ENCODE measurements at places on chromosomes 1 and 21.
A peak's percentile ranks its signal among the peaks of the same experiment; 100 is the strongest.

DNA sequence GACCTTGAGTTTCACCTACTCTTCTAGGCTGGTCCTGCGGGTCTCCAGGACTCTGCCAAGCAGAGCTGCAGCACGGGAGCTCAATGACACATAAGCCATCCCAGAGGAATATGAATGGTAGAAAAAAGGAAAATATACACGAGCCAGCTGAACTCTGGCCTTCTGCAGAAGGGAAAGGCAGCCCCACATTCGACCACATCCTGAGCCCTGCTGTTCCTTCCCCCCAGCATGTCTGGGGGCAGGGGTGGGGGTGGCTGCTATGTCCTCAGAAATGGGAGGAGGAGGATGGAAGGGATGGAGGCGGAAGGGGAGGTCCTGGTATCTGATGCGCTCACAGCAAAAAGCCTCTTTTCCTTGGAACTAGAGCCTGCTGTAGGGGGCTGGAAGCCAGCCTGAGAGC, 12.1 kb upstream of the KDF1 start:
- DNase-seq = no peak

DNA sequence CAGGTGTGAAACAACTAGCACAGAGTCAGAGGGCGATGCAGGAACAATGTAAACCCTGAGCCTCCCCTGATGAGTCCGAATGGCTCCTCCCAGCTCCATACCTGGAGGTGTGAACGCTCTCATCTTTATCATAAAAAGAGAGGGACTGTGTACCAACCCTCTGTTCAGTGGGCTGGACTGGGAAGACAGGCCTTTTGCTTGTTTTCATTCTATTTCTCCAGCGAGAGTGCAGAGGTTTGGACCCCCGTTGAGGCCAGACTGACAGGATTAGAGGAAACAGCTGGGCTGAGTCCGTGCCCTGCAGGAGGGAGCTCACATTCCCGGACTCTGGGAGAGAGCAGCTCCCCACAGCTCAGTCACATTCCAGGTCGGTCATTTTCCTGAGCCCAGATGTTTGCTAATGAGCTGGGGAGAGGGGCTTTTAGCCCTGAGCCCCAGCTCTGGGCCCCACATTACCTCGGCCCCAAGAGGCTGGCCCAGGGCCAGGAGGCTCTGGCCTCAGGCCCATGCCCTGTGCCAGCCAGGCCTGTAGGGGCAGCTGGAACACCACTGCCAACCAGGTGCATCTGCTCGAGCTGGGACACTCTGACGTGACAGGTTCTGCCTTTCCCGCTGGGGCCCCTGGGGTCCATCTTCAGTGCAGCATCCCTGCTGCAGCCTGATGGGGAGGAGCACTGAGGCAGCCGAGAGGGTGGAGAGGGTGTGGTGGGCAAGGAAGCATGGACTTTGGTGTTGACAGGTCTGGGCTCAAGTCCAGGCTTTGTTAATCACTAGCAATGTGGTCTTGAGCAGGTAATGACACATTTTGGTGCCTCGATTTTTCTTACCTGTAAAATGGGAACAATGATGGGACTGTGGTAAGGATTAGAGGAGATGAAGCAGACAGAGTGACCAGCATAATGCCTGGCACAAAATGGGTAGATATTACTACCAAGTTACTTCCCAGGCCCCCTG, 3.5 kb upstream of the NBL1 start:
- no peak for DNase-seq

DNA sequence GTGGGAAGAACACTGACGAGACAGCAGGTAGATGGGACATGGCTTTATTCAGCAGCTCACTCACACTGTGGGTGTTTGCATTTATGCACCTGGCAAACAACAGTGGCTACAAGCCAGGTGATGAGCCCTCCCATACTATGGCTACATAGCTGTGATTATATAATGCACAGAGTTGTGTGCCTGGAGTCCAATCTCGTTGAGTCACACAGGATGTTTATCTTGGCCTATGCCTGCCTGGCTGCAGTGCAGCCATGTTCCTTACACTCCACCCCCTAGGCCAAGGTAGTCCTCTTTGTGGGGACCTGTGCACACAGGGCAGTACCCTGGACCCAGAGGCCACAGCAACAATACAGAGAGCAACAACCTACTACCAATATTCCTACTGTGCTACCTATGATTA, 1643.8 kb downstream of the MRPL39 start:
- DNase-seq = no peak

DNA sequence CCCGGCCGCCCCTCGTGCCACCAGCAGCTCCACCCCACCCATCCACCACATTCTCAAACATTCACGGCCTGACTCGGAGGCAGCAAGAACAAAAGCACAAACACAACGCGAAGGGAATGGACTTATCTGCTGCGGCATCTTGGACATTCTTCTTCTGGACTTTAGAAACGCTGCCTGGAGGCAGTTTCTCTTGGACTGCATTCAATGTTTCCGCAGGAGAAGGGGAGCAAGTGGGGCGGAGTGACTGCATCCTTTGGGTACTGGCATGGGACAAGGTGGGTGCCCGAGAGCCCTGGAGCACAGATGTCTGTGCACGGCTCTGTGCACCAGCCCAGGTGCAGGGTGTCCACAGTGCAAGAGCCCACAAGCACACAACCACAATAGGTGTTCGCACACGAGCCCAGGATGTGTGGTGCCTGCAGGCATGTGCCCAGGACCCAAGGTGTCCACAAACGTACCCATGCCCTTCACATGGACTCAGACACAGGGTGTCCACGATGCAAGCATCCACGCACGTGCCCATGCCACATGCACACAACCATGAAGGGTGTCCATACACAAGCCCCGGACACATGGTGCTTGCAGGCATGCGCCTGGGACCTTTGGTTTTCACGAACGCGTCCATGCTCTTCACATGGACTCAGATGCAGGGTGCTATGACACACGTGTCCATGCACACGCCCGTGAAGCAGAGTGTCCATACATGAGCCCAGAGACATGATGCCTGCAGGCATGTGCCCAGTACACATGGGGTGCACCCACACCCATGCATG, 53.6 kb downstream of the WNT9A start:
- no peak for DNase-seq

- no peak for DNase-seq
Measured at GRCh38 chr1:230149751-230150584, 82.9 kb downstream of the GALNT2 start.

DNA sequence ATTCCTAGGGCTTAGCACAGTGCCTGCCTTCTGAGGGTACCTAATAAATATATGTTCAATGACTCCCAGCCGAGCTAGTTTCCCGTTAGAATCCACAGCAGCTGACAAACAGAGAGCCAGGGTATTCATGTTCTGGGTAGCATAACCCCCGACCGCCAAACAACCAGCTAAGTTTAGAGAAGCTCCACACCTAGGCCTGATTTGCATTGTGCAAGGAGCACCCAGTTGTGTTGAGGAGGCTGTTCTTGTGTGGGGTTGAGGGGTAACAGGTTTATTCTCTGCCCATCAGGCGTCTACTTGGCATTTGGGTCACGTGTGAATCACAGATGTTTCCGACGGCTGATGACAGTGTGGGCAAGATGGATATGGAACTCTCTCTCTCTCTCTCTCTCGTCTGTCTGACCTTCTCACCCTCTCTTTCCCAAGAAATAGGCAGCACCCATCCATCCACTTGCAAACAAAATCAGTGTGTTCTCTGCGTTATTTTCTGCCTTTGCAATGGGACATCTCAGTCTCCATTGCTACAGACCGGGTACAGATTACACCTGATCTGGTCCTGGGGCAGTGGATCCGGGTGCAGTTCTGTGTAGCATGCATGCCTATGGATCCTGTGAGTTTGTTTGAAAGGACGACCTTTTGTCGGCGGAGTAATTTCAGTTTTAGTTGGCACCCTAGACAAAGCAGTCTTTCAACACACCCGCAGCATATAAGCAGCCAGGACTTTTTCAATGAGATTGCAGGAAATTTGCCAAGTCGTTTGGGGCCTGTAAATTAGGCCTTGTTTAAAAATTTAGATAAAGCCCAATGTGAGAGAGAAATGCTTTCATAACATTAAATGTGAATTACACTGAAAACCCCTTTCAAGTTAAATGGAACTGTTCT, 29.4 kb downstream of the KAZN start:
- no peak for DNase-seq

DNA sequence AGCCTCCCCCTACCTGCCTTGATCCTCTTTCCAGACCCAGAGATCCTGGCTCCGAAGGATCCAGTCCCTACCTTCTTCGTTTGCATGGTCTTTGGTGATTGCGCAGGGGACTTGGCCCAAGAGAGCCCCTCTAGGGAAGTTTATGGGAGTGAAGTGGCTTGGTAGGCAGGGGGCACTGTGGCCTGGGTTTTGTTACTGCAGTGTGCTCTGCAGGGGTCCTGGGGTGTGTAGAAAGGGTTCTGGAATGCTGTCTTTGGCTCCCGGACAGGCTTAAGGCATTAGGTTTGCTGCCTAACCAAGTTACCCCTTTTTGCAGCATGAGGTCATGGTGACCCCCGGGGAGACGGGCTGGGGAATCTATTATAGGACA, 3.8 kb downstream of the ATP8B2 start:
- DNase-seq = no peak

- DNase-seq = no peak
Measured at GRCh38 chr21:35520302-35520701, 471.2 kb upstream of the RUNX1 start.

GRCh38 chr1:12179111-12179519, 12.3 kb downstream of the TNFRSF1B start:
- DNase-seq = peak; percentile 82

DNA sequence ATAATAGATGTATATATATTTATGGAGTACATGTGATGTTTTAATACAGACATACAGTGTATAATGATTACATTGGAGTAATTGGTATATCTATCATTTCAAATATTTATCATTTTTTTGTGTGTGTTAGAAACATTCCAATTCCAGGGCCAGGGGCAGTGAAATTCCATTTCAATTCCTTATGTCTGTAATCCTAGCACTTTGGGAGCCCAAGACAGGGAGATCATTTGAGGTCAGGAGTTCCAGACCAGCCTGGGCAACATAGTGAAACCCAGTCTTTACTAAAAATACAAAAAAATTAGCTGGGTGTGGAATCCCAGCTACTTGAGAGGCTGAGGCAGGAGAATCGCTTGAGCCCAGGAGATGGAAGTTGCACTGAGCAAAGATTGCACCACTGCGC, 30.4 kb upstream of the PDC start:
- no peak for DNase-seq

DNA sequence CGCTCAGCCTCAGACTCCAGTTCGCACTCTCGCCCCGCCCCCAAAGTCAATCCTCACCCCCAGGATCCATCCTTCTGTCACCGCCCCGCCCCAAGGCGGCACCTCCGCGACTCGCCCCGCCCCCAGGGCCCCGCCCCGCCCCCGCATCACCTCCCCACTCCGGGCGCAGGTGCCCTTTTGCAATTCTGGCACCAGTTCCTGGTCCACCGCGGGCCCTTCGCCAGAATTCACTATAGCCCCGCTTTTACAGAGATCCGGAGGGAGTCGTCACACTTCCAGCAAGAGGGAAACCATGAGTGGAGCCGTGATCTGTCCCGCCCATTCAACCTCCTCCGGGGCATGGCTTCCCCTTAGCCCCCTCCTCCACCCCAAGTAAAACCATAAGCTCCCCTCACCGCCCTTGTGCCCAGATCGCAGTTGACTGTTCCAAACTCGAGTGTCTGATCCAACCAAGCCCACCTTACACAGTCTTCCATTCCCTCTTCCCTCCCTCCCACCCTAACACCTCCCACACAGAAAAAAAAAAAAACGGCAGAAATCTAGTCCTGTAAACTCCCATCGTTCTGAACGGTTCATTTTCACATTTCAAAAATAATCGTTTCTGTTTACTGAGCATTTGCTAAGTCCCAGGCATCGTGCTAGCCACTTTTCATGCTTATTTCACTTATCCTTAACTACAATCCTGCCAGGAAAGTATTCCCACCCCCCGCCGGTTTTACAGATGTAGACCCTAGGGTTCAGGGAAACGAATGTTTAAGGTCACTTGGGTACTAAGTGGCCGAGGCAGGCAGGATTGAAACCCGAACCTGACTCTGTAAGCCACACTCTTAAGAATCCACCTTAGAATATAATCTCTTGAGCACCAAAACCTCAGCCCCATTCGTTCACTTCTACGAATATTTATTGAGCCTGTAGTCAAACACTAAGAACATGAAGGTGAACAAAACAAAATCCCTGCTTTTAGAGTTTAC, 1.3 kb upstream of the DNAJC16 start:
- peak; percentile 21 for DNase-seq

DNA sequence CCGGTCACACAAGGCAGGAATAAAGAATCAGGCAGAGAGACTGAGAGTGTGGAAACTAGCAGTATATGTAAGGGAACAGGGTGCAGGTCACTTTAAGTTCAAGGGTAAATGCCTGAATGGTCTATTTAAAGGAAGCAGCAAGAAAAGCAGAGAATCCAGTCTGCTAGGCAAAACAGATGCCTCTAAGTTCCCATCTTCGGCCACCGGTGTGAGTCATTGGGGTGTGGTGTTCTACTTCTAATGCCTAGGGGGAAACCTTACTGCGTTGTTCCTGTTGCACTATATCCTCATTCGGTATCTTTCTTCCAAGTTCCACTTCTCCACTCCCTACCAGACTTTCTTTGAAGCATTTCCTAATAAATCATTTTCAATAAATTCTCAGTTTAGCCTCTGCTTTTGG, 259.9 kb downstream of the HHIPL2 start:
- no peak for DNase-seq

GRCh38 chr1:16068356-16069270, 4.8 kb downstream of the FAM131C start:
- DNase-seq = no peak

- DNase-seq = no peak
Measured at GRCh38 chr1:244974106-244974505, 109.8 kb upstream of the HNRNPU start.

DNA sequence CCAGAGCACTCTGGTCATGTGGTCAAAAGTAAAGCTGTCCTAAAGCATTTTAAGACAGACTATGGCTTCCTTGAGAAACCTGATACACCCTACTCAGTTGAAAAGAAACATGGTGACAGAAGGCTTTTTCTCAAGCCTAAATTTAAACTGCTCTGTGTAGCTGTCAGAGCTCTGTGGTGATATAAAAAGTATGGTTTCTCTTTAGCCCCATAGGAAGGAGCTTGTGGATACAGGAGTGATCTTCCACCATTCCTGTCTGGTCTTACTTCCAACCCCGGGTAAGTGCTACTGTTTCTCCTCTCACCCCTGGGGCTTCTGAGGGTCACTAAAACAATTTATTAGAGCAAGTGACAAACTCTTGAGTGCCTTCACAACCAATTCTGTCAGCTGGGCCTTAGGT, 8.5 kb downstream of the TP53BP2 start:
- no peak for DNase-seq

- peak; percentile 45 for DNase-seq
Measured at GRCh38 chr1:207336559-207337467, 15.3 kb downstream of the CD55 start.

DNA sequence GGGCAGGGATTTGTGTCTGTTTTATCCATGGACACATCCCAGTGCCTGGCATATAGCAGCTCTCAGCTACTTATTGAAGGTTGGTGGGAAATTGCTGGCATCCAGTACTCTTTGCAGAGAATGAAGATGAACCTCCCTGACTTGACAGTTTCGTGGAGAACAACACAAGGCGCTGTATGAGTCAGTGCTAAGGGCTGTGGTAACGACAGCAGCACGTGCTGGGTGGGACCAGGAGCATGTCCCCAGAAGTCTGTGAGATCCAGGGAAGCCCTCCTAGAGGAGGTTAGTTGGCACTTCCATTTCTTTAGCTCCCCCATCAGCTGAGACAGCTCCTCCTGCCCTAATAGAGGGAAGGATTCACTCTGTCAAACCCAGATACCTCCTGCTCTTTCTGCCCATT, 25.9 kb upstream of the IL19 start:
- DNase-seq = peak; percentile 38

- DNase-seq = no peak
Measured at GRCh38 chr1:156884560-156885184, 8.8 kb upstream of the PEAR1 start.

All from stimulated activated CD4-positive, alpha-beta T cell treated with anti-CD3 and anti-CD28 coated beads, Interleukin-2, amount 100 ng/mL, for 24 hours (primary cell).